ENCODE measurements at places on chromosomes 2 and 18. TPM values are rescaled to one million over a fixed set of nuclear protein-coding genes. Genes with fewer than 3 reads are reported as not detected.

- DNase-seq = no peak
Measured at GRCh38 chr2:160670618-160671017, 177.0 kb upstream of the RBMS1 start.

GRCh38 chr18:79608069-79608468 is 71.5 kb upstream of the CTDP1 start:
- DNase-seq = no peak

DNA sequence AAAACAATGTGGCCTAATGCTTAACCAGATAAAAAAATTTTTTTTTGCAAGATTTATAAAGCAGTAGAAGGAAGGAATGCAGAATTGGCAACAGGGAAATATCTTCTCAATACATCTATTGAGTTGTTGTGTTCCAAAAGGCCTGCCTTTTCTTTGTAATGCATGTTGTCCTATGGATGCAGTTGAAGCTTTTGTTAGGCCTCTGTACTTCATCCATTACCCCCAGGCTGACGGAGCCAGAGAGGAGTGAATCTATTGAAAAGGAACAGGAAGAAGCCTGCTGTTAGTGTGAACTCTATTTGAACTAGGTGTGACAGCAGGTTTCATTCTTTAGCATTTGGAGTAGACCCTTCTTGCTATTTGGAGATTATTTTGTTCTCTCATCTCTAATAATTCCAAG is 56.5 kb downstream of the MTX2 start:
- no peak for DNase-seq

DNA sequence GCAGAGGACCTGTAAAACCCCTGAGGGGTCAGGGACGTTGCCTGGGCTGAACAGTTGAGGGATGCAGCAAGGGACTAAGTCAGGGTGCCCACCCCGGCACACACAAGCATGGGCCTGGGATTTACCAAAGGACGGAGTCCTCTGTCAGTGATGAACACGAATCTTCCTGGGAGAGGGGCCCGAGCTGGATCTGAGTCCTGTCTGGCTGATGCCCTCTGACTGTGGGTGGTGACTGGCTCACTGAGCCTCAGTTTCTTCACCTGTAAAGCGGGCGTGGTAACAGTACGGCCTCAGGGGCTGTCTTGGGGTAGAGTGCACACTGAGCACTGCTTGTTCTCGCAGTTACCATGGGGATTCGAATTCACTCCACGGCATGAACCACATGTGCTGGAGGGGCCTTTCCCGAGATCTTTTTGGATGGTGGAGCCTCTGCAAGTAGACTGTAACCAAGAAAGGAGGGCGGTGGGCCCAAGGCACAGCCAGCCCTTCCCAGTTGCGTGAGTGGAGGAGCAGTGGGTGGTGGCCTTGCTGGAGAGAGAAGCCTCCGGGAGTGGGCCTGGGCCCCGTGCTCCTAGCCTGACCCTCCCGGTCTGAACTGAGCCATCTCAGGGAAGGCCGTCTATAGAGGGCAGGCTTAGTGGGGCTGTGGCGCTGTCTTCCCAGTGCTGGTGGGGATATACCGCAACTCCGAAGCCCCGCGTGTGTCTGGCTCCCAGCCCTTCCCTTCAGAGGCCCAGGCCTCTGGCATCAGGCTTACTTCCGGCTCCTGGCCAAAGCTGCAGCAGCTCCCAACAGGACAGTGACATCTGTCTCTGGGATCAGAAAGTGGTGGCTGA is 130.8 kb upstream of the HS6ST1 start:
- DNase-seq = peak; percentile 60

- no peak for DNase-seq
Measured at GRCh38 chr2:207839575-207839974, 69.9 kb upstream of the FZD5 start.

- DNase-seq = no peak
Measured at GRCh38 chr2:287911-288757, at the start of gene ALKAL2. Gene ALKAL2 (minus strand): TSS chr2:288091. CDS start chr2:287835, 256 bp downstream.

The TMEM237 gene
- total RNA-seq = 43.2 TPM

GRCh38 chr2:66331176-66331575 is 103.7 kb upstream of the MEIS1 start:
- no peak for DNase-seq

- no peak for DNase-seq
Measured at GRCh38 chr2:50051374-50051773, 897.1 kb upstream of the FSHR start.

The NT5C1B gene
- total RNA-seq = not detected

Data from type B pancreatic cell (in vitro differentiated cells).